Immature natural killer cell (primary cell): ENCODE measurements at places on chromosomes 3 and 15. TPM values are rescaled to one million over a fixed set of nuclear protein-coding genes. Genes with fewer than 3 reads are reported as not detected.

- DNase-seq, result no peak
Measured at GRCh38 chr3:4426782-4427344, 40.2 kb downstream of the SUMF1 start.

GRCh38 chr3:49313896-49314688 is 25.8 kb downstream of the USP4 start:
- no peak for DNase-seq

- DNase-seq, result no peak
Measured at GRCh38 chr3:3137526-3137925, 10.8 kb downstream of the TRNT1 start.

DNA sequence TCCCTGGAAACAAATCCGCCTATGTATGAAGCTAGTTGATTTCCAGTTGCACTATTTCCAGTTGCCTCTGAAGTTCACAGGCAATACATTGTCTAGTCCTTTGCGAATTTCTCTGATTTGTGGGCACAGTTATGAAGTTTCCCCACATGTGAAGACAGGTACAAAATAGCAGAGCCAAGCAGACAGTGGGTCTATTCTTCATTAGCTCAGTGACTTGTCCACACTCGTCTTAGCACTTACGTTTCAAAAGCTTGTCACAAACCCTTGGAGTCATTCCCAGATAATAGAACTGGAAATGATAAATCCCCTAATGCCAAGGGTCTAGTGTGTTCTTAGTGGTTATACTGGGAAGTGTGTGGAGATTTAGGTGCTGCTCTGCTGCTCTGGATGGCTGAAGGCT is 14.5 kb downstream of the SRPRB start:
- DNase-seq, result no peak

- DNase-seq, result no peak
Measured at GRCh38 chr3:32384938-32385337, 6.7 kb upstream of the CMTM7 start.

DNA sequence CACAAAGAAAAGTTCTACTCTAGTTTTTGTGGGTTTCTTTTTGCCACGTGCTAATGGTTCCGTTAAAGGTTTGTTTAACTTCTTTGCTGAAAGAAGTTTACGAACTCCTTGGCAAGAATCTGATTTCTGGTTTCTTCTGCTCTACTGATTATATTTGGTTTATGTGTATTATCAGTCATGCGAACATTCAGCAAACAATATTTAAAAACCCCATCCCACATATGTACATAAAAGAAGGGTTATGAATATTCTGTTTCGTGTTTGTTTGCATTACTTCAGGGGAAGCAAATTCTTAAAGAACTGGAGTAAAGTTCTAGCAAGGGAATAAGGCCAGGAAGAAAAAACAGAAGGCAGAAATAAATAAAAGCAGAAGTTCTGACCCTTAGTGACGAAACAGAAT is 9.8 kb downstream of the LARS2 start:
- no peak for DNase-seq

- no peak for DNase-seq
Measured at GRCh38 chr3:133388696-133389395, 11.0 kb upstream of the BFSP2 start.

Gene FAM174B
- not detected for polyA plus RNA-seq

Gene SLC9C1
- not detected for polyA plus RNA-seq
